ENCODE measurements at places on chromosomes 16 and 17.
A peak's percentile ranks its signal among the peaks of the same experiment; 100 is the strongest.

DNA sequence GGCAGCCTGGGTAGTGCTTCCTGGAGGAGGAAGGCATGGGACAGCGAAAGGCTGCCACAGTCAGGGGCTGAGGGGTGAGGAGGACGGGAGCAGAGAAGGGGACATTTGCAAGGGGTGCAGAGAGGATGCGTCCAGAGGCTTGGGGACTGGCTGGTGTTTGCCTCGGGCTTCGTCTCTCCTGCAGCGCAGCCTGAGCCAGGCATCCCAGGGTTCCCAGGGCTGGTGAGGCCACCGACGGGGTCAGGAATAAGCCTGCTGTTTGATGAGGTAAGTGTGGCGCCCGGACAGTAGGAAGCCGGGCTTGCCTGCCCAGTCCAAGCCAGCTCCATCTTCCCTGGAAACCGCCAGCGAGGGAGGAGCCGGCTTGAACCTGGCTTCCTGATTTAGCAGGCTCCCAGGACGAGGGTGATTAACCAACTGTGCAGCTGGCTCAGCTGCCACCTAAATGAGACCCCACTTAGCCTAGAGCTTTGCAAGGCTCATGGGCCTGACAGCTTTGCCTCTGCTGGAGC lies 47.8 kb downstream of the PITPNM3 start:
- no peak for DNase-seq

DNA sequence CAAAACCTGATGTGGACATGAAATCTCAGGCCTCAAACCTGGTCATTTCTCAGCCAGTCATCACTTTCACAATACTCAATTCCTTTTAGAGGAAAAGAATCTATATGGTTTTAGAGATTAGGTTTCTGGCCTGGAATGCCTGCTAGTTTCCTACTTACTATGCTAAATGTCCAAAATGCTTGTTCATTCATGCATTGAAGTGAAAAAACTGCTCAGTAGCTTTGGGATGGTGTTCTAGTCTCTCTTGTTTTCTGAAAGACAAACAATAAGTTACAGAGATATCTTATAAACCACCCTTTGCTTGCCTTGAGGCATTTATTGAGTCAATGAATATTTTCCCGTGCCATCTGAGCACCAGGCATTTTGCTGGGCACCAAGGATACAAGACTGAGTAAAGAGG lies 1146.5 kb upstream of the GOT2 start:
- DNase-seq, result no peak

GRCh38 chr17:79413611-79414010 lies 197.2 kb downstream of the RBFOX3 start:
- DNase-seq, result no peak

DNA sequence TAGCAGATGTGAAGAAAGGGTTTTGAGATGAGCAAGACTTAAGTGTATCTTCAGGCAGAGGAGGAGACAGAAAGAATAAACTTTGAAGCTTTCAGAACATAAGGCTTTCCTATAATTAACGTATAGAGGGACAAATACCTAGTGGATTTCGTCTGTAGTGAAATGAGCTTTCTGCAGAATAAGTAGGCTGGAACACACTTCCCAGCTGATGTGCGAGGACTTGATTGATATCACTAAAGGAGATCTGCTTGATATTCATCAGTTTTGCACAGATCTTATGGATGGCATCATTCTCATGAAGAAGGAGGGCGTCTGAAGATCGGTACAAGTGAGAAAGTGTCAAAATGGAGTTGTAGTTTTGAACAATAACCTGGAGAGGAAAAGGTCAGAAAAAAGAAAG lies 14.8 kb downstream of the TUBD1 start:
- no peak for DNase-seq

GRCh38 chr16:67206129-67206837 lies 7.4 kb downstream of the ELMO3 start:
- no peak for DNase-seq

DNA sequence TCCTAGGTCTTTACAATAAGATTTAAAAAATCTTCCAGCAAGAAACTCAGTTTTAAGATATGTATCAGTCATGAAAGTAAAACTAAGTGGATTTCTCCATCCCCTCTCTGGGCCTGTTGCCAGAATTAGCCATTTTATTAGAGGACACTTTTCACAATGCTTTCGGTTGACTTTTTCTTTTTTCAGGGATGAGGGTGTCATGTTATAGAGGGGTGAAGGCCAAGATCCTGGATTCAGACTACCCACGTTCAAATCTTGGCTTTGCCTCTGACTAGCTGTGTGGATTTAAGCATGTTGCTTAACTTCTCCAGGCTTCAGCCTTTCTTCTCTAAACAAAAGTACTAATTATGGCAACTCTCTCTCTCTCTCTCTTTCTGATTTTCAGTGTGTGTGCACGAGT lies 111.7 kb upstream of the COX10 start:
- DNase-seq, result no peak

GRCh38 chr16:85865-86264 lies 7.8 kb downstream of the MPG start:
- DNase-seq, result no peak

- DNase-seq, result no peak
Observed at GRCh38 chr16:27980076-27980775, 83.3 kb downstream of the GSG1L start.

GRCh38 chr17:18145811-18146210 lies 37.3 kb downstream of the MYO15A start:
- DNase-seq, result no peak

DNA sequence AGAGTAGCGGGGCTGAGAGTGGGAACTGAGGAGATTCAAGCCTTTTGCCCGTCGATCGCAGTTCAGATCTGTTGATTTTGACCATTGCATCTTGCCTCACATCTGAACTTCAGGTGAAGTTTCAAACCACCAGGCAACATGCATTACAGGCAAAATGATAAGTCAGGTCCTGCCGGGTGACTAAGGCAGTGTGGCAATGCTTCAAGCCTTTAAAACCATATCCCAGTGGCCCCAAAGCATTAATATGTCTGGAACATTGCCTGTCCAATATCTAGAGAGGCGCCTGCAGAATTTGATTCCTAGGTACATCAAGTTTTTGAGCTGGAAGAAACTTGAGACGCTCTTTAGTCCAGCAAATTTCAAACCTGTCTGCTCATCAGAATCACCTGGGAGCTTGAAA lies 502.8 kb downstream of the MAF start:
- no peak for DNase-seq

- no peak for DNase-seq
Observed at GRCh38 chr16:14576532-14576931, 53.5 kb downstream of the PARN start.

GRCh38 chr17:73971127-73971526 lies 232.4 kb upstream of the RPL38 start:
- DNase-seq, result no peak

DNA sequence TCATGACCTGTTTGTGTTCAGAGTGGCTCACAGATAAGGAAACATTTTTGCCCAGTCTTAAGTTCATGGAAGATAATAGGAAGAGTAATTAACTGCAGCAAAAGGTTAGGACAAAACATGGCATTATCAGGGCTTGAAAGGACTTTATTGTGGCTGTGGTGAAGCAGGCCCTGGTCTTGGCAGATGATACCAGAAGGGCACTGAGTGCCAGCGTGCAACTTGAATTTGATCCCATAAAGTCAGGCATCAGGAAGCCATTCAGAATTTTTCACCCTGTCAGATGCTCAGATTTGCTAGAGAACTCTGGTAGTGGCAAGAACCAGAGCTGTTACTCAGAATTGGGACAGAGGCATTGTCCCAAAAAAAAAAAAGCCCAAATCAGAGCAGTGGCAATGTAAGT lies 11.2 kb upstream of the COG7 start:
- no peak for DNase-seq

GRCh38 chr16:55240888-55241287 lies 83.1 kb upstream of the IRX6 start:
- DNase-seq, result no peak

GRCh38 chr17:35641032-35641431 lies 53.9 kb downstream of the AP2B1 start:
- no peak for DNase-seq

- no peak for DNase-seq
Observed at GRCh38 chr17:77899498-77899897, 59.0 kb upstream of the TNRC6C start.

DNA sequence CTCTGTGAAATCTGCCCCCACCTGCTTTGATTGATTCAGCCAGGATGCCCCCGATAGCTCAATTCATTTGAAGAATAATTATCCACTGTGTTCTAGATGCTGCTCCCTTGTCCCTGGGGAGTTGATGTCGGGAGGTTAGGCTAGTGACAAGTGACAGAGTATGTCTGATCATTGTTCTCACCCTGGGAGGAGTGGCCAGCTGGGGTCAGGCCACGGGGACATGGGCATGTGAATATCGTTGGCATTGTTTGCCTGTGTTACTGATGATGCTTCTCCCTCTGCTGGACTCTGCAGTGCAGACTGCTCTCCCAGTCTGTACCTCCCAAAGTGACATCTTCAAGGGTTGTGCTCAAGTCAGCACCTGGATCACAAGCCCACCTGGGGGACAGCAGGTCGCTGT lies 89.9 kb upstream of the C16orf82 start:
- no peak for DNase-seq

- DNase-seq, result no peak
Observed at GRCh38 chr16:23155445-23156049, 6.3 kb upstream of the USP31 start.

GRCh38 chr17:16513873-16514272 lies 21.9 kb upstream of the LRRC75A start:
- no peak for DNase-seq

DNA sequence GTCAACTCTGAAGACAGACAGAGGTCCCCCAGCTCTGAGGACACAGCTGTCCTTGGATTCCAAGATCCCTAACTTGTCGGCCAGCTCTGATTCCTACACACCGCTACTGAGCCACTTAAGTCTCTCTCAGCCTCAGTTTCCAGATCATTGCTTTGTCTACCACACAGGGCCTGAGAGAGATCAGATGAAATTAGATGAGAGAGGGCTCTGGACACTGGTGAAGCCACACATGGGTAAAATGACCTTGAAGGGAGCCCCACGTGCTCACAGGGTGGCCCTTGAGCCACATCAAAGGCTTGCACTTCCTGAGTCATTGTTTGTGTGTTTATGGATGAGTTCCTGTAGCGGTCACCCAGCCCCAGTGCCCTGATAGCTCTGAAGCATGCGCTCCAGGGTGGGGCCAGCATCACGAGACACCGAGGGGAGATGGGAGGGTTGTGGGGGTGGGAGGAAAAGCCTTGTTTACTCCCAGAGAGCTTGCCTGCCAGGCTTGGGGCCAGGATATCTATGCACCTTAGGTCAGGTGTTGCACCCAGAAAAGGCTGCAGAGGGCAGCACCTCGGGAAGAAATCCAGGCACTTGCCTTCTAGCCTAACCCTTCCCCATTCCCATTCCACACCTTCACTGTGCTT lies 32.7 kb upstream of the SLC6A2 start:
- no peak for DNase-seq

- no peak for DNase-seq
Observed at GRCh38 chr17:81808778-81809555, 5.0 kb downstream of the GCGR start.

- no peak for DNase-seq
Observed at GRCh38 chr16:4882633-4883285, 35.5 kb downstream of the UBN1 start.

GRCh38 chr17:43907998-43908721 lies 824 bp upstream of the MPP2 start:
- peak; percentile 30 for DNase-seq

- DNase-seq, result no peak
Observed at GRCh38 chr16:54286090-54286365, 559 bp downstream of the IRX3 start.

GRCh38 chr16:49376206-49376605 lies 2.6 kb downstream of the C16orf78 start:
- no peak for DNase-seq

DNA sequence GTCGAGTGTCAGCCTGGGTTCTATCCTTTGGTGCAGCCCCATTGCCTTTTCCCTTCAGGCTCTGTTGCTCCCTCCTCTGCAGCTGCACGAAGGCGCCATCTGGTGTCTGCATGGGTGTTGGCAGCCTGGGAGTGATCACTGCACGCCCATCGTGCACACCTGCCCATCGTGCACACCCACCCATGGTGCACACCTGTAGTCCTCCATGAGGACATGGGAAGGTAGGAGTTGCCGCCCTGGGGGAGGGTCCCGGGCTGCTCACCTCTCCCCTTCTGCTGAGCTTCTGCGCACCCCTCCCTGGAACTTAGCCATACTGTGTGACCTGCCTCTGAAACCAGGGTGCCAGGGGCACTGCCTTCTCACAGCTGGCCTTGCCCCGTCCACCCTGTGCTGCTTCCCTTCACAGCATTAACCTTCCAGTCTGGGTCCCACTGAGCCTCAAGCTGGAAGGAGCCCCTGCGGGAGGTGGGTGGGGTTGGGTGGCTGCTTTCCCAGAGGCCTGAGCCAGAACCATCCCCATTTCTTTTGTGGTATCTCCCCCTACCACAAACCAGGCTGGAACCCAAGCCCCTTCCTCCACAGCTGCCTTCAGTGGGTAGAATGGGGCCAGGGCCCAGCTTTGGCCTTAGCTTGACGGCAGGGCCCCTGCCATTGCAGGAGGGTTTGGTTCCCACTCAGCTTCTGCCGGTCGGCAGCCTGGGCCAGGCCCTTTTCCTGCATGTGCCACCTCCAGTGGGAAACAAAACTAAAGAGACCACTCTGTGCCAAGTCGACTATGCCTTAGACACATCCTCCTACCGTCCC lies 2.9 kb downstream of the CTRL start:
- peak; percentile 65 for DNase-seq

GRCh38 chr16:14168146-14168545 lies 97.0 kb downstream of the MRTFB start:
- no peak for DNase-seq

GRCh38 chr16:69199382-69199781 lies 12.4 kb downstream of the SNTB2 start:
- no peak for DNase-seq

GRCh38 chr16:19804538-19805323 lies 79.9 kb downstream of the GPRC5B start:
- DNase-seq, result no peak

DNA sequence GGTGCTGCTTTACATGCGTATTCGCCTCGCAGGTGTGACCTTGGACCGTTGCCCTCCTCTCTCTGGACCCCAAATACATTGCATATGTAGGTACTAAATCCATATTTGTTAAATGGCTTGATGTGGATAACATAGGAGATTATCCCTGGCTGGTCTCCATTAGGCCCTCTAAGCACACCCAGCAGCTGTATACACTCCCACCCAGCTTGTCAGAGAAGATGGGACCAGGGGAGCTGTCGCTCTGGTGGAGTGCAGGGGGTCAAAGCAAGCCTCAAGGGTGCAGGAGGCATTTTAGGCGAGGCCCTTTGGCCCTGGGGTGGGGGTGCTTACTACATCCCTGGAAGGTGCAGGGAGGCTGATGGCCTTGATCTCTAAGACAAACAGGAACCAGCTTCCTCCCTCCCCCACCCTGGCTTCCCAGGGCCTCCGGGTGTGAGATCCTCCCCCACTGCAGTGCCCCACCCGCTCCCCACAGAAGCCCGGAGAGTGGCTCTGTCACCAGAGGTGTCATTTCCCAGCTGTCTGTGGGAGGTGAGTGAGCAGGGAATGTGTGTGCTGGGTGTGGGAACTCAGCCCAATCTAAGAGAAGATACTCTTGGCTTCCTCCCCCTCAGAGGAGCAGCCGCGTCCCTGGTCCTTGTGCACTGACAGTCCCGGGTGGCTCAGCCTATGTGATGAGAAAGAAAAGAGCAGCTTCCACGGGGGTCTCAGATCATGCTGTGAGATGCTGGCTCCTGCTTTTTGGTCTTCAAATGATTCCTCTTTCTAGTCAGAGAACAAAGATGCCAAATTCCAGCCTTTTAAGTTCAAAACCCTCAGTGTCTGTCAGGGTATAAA lies 1.4 kb upstream of the VAMP2 start:
- DNase-seq, result peak; percentile 69
